ENCODE measurements at places on chromosomes 4 and X. TPM values are rescaled to one million over a fixed set of nuclear protein-coding genes. Genes with fewer than 3 reads are reported as not detected.
A peak's percentile ranks its signal among the peaks of the same experiment; 100 is the strongest.

Gene USP26
- not detected for total RNA-seq

Gene NDST3
- total RNA-seq, result not detected

Gene SLC10A3
- 25.9 TPM for total RNA-seq

Gene SULT1B1
- 8.0 TPM for total RNA-seq

Gene SHISA3
- total RNA-seq, result not detected

Gene MMRN1
- total RNA-seq, result 0.16 TPM

GRCh38 chrX:40784516-40785151 is 49.3 kb upstream of the MED14 start:
- no peak for DNase-seq

GRCh38 chrX:3143043-3143799 is 102.0 kb downstream of the ARSF start:
- no peak for DNase-seq

DNA sequence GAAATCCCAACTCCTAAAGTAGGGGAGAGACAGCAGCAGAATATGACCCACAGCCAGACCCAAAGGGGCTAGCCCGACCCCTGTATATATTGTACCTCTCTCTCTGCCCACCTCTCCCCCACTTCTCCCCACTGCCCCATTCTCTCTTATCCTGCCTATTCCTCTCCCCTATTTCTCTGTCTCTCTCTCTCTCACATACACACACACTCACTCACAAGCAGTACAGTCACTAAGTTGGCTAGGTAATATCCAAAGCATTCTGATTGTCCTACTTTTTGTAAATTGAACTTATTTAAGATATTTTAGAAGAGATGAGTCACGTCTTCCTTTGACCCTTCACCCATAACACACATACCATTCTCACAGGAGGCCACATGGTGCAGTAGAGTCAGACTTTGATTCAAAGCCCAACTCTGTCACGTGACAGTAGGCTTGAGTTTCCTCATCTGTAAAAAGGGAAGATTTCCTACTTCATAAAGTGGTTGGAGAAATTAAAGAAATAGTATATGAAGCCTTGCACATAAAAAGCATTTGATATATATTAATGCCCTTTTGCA is 29.5 kb downstream of the SRPX2 start:
- DNase-seq, result no peak

DNA sequence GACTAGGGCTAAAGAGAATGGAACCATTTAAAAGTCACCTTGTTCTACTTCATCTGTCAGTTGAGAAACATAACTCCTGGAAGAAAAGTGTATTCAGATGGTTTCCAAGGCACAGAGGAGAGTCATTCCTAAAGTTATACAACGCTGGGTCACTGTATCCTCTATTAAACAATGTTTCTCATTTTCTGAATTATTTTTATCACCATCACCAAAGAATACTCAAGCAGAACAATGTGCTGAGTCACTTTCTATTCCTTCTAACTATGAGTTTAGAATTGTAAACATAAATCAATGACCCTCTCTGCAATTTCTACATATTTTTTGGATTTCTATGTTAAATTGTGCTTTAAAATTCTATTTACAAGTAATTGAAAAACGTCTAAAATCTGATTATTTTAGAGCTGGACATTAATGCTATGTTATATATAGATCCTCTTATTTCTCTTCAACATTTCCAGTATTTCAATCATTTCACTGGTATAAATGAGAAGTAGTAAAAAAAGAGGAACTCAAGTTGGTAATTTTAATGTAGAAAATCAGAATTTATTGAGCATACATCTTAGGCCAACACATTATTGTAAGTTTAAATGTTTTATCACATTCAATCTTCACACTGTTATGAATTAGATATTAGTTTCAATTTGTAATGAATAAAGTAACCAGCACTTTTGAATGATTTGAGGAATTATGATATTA is 7.5 kb downstream of the DTHD1 start:
- DNase-seq, result no peak

DNA sequence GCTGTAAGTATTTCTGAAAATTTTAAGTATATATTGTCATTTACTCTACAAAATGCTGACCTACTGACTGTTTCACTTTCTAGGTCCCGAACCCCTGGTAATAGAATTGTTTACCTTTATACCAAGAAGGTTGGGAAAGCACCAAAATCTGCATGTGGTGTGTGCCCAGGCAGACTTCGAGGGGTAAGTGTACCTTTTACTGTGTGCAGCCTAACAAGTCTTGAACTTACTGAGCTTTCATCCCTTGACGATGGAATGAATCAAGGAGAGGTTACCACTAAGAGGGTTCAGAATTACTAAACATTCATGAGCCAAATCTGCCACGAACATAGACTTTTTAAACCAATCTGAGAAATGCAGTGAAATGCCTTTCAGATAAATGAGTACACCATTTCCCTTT is 1.6 kb downstream of the RPL34 start:
- DNase-seq, result peak; percentile 13

DNA sequence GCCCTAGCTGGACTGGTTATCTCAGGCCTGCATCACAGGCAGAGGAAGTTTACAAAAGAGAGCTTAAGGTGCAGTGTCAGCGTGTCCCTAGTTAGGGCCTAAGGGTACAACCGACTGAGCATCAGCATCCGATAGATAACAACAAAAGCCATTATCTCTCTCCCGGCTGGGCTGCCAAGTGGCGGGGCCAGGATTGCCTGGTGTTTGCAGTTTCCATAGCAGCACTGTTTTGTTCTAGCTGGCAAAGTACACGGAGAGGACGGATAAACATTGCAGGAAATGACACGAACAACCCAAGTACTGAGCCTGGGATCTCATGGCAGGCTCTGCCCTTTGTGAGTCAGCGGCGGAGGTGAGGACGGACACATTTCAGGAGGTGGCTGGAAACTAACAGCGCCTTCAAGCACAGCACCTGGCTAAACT is 104.7 kb upstream of the NOCT start:
- no peak for DNase-seq

- no peak for DNase-seq
These were observed 6.4 kb downstream of the CXCL3 start for GRCh38 chr4:74032064-74032463.

DNA sequence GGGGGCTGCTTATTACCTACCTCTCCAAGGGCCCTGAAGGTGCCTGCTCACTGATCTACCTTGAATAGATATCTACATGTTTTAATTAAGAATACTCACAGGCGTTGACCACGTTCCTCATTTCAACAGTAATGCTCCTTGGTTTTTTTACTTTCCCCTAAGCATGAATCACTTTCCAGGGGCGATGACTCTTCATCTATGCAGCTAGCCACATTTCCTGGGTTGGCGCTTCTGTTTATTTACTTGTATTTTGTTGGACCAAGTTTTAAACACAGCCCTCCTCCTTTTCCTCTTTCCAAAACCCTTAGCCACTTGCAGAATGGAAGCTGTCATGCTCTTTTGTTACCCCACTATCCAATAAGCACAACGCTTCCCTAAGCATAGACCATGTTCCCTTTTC is 50.8 kb downstream of the CBLL2 start:
- DNase-seq, result no peak

DNA sequence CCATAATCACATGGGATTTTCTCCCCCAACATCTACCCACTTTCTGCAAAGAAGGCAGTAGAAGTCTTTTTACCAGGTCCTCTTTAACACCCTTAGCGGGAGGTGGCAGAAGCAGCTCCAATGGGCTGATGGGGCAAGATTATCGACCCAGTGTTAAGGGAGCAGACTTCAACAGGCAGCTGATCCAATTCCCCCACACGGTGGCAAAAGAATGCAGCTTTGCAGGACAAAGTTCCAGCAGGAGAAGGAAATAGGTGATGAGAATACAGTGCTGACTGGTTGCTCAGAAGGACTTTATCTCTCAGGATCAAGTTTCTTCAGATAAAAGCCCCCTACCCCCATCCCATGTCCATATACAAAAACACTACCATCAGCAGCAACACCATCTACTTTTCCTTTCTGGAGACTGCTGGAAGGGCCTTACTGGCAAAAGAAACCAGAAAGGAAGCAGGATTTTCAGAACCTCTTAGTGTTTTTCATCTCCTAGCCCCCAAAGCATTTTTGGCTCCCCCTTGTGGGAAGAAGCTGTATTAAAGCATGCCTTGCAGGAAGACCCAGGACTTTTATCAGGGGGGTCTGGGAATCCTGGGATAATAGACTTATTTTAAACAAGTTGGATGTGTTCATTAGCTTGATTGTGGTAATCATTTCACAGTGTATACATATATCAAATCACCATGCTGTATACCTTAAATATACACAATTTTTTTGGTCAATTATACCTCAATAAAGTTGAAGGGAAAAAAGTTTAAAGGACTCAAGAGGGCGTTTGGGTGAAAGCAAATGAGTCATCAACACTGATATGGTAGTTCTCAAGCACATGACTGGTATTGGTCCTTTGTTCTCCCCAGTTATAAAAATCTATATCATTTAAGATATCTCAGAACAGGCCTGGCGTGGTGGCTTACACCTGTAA is 146.4 kb downstream of the GPC3 start:
- peak; percentile 17 for DNase-seq

- DNase-seq, result no peak
These were observed 542 bp upstream of the KLF8 start for GRCh38 chrX:56231537-56232090.

DNA sequence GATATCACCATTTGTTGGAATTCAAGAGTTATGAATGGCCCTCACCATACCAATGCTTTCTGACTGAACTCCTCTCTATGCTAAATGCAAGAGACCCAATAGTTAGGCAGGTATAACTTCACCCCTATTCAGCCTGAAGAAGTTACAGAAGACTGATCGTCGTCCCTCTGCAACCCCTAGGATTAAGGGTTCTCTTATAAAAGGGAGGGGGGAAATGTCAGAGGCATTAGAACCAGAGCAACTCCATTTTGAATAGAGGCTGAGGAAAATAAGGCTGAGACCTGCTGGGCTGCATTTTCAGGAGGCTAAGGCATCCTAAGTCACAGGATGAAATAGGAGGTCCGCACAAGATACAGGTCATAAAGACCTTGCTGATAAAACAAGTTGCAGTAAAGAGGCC is 494.3 kb downstream of the SPRY1 start:
- DNase-seq, result no peak

DNA sequence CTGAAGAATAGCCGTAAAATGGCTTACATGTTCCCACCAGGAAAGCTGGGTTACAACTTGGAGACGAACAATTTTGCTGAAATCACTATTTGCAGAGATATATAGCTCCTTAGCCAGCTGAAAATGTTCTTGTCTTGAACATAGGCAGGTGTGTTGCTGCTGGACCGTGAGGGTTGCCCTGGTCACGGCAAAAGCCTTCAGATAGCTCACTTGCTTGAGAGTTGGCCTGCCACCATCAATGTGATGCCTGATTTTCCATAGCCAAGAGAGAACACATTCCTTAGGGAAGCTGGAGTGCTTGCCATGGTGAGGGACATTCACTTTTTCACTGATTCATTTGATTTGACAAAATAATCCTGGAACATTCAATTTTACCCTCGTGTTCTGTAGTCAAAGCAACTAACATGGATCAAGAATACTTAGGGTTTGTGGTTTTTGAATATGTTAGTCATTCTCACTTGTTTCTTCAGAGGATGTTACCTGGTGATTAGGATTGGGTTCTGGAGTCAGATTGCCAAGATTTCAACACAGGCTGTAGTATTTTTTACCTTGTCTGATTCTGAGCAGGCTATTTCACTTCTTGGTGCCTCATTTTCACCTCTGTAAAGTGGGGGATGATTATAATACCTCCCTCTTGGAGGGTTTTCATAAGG is 536.9 kb downstream of the RAPGEF2 start:
- DNase-seq, result no peak

GRCh38 chr4:176969011-176969410 is 176.3 kb upstream of the VEGFC start:
- DNase-seq, result no peak

- no peak for DNase-seq
These were observed 23.8 kb downstream of the SMIM20 start for GRCh38 chr4:25937801-25938200.

DNA sequence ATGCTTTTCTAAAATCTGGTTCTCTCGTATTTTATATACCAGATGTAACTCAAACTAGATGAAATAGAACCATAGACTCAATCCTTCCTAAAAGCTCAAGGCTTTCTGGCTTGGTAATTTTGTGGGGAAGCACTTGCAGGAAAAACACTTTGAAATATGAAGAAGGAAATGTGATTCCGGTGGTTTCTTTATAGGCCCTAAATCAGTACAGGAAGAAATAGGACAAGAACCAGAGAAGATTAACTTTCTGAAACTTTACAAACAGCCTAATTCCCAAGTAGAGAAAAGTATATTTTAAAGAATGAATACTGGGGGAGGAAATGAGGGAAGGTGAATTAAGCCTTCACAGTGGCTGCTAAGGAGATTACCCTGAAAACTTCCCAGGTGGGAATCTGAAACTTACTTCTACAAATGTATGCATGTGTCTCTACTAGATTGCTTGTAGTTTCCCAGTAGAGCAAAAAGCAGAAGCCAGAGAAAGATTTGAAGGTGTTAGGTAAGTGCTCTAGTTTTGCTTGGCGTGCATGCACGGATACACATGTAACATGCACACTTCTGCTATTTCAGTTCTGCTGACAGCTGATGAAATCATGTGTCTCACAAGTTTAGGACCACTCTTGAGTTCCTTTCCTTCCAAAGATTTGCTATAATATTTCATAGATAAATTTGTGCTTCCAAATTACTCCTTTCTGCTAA is 92.1 kb downstream of the AFF1 start:
- DNase-seq, result no peak

DNA sequence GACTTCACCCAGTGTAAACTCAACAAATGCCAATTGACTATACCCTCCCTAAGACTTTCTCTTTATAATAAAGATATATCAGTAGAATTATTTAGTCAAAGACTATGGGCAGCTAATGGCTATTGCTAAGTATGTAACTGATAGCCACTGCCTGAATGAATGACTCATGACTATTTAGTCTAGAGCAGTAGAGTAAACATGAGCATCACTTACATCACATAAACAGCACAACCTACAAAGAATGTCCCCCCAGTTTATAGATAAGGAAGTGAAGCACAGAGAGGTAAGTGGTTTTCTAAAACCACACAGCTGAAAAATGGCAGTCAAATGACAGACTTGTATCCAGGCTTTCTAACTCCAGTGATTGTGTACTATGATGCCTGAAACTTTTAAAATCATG is 507.0 kb downstream of the PPARGC1A start:
- DNase-seq, result no peak

- no peak for DNase-seq
These were observed 253.9 kb downstream of the GLUD2 start for GRCh38 chrX:121301356-121301755.

GRCh38 chrX:35499071-35499862 is 298.9 kb upstream of the MAGEB16 start:
- no peak for DNase-seq

DNA sequence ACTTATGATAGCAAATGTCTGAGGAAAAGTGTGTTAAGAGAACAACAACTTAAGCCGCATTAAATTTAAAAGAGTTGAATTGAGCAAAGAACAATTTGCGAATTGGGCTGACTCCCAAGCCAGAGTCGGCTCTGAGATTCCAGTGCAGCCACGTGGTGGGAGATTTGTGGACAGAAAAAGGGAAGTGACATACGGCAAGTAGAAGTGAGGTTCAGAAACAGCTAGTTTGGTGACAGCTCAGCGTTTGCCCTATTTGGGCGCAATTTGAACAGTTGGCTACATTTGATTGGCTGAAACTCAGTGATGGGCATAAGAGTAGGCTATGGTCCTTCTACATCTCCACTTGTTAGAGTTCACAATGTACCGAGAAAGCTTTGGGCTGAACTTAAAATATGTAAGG is 124.0 kb downstream of the PRKX start:
- DNase-seq, result no peak

- no peak for DNase-seq
These were observed 127.5 kb upstream of the BMP3 start for GRCh38 chr4:80903020-80903419.

All from T-cell (primary cell).